Stimulated activated CD4-positive, alpha-beta T cell treated with anti-CD3 and anti-CD28 coated beads, Interleukin-1b, Interleukin-23, amount 100 ng/mL, for 1 hour (primary cell): ENCODE measurements at places on chromosomes 1 and 21.

GRCh38 chr1:22282364-22282995 is 139.6 kb upstream of the WNT4 start:
- no peak for DNase-seq

GRCh38 chr1:77146270-77146669 is 73.0 kb downstream of the PIGK start:
- DNase-seq, result no peak

DNA sequence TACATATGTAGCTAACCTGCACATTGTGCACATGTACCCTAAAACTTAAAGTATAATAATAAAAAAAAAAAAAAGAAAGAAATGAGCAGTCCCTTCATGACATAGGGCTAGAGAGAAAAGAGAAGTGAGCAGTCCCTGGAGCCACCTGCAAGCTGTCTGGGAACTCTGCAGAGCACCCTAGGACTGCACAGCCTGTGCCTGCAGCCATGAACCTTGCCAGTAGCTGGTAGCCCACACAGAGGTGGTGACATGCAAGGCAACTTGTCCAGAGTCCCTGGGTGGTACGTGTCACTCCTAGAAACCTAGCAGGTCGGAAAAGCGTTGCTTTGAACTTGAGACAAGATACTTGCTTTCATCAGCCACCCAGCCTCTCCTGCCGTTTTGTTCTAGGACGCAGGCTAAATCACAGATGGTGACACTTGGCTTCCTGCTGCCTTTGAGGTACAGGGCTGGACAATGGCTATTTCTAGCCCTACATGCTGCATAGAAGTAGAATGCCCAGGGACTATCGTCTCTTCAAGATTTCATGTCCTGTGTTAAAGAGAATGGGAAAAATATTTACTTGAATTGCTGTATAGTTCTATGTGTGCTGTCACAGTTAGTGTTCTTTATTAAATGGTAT is 260.9 kb downstream of the LTN1 start:
- DNase-seq, result no peak

DNA sequence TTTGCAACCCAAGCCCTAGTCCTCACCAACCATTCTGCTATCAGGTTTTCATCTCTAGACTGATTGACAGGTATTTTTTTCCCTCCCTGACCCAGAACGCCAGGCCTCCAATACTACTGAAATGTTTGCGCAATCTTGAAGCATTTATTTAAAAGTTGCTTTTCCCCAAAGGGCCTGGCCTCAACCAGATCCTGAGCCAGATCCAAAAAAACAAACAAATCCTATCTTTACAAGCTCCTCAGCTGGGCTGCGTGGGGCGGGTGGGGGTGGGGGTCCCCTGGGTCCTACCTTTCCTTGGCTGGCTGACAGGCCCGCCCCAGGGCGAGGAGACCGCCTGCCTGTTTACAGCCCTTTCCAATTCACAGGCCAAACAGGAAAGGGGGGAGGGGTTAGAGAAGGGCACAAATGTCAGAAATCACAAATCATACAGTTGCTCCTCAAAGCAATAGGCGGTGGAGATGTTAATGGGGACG is 98.8 kb downstream of the FOXD2 start:
- no peak for DNase-seq

DNA sequence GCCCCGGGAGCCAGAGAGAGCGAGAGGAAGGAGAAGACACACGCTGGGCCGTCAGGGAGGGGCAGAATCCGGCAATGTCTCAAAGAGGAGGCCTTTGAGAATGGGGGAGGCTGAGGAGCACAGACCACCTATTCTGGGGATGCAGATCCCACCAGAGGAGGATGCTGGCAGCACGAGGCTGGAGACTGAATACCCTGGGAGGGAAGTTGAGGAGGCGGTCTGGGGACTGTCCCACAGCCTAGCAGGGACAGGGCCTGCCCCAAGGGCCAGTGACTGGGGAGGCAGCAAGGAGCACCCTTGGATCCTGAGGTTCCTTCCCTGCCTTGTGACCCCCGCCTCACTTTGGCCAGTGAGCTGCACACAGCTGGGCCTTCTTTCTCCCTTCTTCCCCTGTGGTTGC is 49.2 kb downstream of the SLC37A1 start:
- no peak for DNase-seq

DNA sequence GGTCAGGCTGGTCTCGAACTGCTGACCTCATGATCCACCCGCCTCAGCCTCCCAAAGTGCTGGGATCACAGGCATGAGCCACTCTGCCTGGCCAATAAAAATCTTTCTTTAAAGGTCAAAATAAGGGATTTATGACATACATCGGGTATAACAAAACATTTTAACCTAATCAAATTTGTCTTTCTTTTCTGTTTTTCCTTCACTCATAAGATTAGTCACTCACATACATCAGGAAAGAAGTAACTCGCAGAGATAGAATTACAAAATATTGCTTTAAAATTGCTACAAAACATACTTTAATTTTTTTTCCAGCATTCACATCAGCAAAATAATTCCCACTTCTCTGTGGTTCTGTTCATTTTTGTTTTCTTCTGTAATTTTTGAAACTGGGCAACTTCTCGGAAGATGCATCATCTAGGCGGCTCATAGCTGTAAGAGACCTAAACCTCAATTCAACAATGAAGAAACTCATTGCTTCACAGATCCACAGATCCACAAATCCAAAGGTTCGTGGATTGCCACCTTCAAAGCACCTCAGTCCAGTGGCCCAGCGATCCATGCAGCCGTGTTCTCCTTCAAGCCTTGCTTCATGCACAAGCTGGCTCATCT is 39.7 kb downstream of the NEK2 start:
- no peak for DNase-seq

DNA sequence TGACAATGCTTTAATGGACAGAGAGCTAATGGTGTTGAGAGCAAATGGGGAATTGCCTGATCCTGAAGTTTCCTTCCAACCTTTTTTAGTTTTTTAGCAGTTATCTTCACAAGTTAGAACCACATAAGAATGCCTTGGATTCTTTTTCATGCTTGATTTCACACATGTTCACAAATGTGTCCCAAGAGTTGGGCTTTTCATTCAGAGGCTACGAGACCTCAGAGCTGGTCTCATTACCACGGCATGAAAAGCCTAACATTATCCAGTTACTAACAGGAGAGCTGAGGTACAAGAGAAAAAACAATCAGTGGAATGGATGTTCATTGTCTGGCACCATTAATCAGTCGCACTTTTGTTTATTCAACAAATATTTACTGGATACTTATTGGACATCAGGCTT is 340.6 kb downstream of the ZNF326 start:
- no peak for DNase-seq

- DNase-seq, result no peak
Observed at GRCh38 chr1:174982971-174983689, 16.6 kb upstream of the CACYBP start.

GRCh38 chr1:89453123-89453972 is 71.3 kb upstream of the LRRC8B start:
- DNase-seq, result no peak

DNA sequence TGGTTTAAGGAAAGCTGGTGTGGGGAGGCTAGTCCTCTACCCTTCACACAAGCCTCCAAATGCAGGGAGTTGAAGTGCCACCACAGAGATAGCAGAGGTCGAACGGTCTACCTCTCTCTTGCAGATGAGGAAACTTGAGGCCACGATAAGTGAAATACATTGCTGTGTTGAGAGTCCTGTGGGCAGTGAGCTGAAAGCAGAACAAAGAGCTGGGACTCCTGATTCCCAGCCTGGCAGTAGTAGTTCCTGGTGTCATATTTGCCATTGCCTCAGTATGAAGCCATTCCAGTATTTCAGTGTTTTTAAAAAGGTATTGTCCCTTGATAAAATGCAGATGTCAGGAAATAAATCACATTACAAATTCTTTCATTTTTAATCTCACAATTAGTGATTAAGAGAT is 28.6 kb downstream of the AK4 start:
- DNase-seq, result no peak

DNA sequence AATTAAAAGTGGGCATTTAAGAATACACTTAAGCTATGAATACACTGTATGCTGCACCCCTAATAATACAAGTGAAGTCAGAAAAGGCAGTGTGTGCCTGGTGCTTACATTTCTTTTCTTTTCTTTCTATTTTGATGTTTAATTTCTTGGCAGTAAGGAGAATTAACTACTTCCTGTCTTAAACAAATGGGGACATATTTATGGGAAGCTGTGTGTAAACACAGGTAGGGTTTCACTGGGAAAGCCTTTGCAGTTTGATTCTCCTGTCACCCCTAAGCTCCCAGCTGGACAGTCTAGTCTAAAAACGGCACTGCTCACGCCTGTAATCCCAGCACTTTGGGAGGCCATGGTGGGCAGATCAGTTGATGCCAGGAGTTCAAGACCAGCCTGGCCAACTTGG is 146.0 kb downstream of the MIS18A start:
- no peak for DNase-seq

- no peak for DNase-seq
Observed at GRCh38 chr1:28761189-28761588, 24.4 kb downstream of the YTHDF2 start.

- DNase-seq, result no peak
Observed at GRCh38 chr1:64072089-64072793, 131.2 kb upstream of the UBE2U start.

- no peak for DNase-seq
Observed at GRCh38 chr1:231055271-231055670, 15.2 kb upstream of the FAM89A start.

- DNase-seq, result no peak
Observed at GRCh38 chr1:156257711-156258110, 9.9 kb upstream of the PAQR6 start.

- DNase-seq, result no peak
Observed at GRCh38 chr21:45182958-45183357, 104.7 kb downstream of the POFUT2 start.

- no peak for DNase-seq
Observed at GRCh38 chr1:108862017-108862610, 5.2 kb upstream of the AKNAD1 start.

DNA sequence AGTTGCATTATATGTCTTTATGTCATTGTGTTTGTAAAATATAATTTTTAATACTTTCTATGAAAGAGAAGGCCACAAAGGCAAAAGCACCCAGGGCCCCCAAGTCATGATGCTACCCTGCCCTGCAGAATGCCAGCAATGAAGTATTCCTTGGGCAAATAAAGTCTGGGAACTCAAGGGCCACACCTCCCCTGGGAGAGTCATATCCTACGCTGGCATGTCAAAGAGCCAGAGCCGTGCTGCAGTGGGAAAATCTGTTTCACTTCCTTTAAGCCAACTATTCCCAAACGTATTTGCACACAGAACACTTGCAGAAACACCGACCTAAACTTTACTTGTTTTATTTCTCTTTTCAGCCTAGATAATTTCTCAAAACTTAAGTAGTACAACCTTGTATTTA is 98.4 kb upstream of the KAZN start:
- no peak for DNase-seq

DNA sequence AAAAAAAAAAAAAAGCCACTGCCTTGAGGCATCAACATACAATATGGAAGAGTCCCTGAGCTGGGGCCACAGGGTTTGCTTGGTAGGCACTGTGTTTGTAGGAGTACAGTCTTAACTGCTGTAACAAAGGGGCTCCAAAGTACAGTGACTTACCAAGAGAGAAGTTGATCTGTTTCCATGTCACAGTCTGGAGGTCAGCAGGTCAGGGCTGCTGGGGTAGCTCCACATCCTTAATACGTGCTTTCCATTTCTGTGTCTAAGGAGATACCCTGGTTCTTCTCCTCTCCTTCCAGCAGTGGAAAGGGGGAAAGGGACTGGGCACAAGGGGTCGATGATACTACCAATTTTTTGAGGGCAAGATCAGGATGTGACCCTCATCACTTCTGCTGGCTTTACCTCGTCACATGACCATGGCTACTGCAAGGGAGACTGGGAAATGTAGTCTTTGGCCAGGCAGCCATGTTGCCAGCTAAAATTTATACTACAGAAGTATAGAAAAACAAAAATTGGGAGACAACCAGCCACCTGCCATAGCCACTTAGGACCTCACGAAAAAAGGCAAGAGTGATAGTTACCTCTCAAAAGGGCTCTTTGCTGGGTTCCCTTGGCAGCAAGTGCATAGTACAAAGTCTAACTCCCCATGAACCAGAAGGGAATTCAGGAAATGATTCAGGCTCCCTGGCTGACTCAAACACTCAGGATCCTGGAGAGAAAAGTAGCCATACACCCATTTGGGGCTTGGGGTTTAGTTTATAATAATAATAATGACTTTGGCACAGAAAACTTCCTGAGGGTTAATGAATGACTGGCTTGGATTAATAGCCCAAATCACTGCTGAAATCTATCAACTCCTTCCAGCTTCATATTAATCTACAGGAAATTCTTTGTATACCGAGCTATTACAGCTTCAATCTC is 52.7 kb upstream of the ATP5PO start:
- no peak for DNase-seq

- no peak for DNase-seq
Observed at GRCh38 chr21:35488946-35489345, 439.8 kb upstream of the RUNX1 start.

GRCh38 chr1:58932859-58933598 is 149.2 kb upstream of the JUN start:
- no peak for DNase-seq

- DNase-seq, result no peak
Observed at GRCh38 chr1:231279081-231279480, 38.1 kb downstream of the GNPAT start.

DNA sequence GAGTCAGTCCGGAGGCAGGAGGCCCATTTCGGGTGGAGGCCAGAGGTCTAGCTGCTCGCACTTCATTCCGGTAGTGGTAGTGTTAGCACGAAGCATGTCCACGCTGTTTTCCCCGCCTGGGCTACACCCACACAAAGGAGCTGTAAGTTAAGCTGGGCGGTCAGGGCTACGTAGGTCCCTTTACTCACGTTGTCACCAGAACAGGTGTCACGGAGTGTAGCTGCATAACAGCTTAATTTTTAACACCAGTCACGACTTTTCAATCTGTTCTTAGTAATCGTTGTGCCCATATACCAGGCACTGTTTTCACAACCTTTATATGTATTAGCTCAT is 15.6 kb downstream of the HLX start:
- no peak for DNase-seq

GRCh38 chr1:86756062-86756406 is 51.7 kb downstream of the SH3GLB1 start:
- no peak for DNase-seq

DNA sequence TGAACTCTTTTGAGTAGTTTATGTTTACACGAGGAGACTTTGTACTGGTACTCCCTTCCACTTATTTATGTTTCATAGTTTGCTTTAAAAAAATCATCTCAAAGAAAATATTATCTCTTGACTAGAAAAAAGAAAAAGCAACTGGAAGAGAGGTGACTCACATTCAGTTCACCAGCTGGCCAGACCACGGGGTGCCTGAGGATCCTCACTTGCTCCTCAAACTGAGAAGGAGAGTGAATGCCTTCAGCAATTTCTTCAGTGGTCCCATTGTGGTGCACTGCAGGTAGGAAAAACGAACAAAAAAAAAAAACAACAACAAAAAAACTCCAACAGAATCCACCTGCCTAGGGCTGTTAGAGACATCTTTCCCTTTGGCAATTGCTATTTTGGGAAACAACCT is 102.9 kb downstream of the PTPRC start:
- DNase-seq, result no peak

- DNase-seq, result no peak
Observed at GRCh38 chr1:12035312-12035711, 16.0 kb downstream of the MIIP start.

GRCh38 chr21:41112740-41113692 is 54.9 kb upstream of the BACE2 start:
- no peak for DNase-seq
